ENCODE measurements at places on chromosomes 2 and 18. TPM values are rescaled to one million over a fixed set of nuclear protein-coding genes. Genes with fewer than 3 reads are reported as not detected.

- no peak overlapping the region for H3K27ac ChIP-seq
- no peaks in the 10 kb centered on the region for H3K36me3 ChIP-seq
- H3K4me1 ChIP-seq = peaks cover 6% of the 10 kb centered on the region
- no peak overlapping the region for H3K4me3 ChIP-seq
- no peaks in the 10 kb centered on the region for H3K27me3 ChIP-seq
These were observed 5.3 kb downstream of the COX5B start for GRCh38 chr2:97651114-97651513.

The ARMC9 gene
- 40.6 TPM for total RNA-seq

The RAB12 gene
- total RNA-seq = 41.4 TPM

GRCh38 chr18:34848156-34848555, 138.1 kb downstream of the DTNA start:
- H3K4me1 ChIP-seq = no peaks in the 10 kb centered on the region
- H3K27me3 ChIP-seq = no peaks in the 10 kb centered on the region
- no peak overlapping the region for H3K27ac ChIP-seq

- no peaks in the 10 kb centered on the region for H3K36me3 ChIP-seq
- no peak for DNase-seq
- H3K27ac ChIP-seq = no peak overlapping the region
These were observed 59.4 kb downstream of the HK2 start for GRCh38 chr2:74893332-74893731.

GRCh38 chr18:48994044-48994651, 43.4 kb upstream of the SMAD7 start:
- DNase-seq = peak; percentile 77
- H3K27ac ChIP-seq = peak overlapping the region; percentile 64
- no peaks in the 10 kb centered on the region for H3K27me3 ChIP-seq
- no peak overlapping the region for H3K4me3 ChIP-seq
- H3K36me3 ChIP-seq = no peaks in the 10 kb centered on the region

All from left lung (tissue), 14 donors.